Adrenal gland (tissue), 19 donors: ENCODE measurements at places on chromosomes 1 and 21. TPM values are rescaled to one million over a fixed set of nuclear protein-coding genes. Genes with fewer than 3 reads are reported as not detected.

- H3K27me3 ChIP-seq: no peaks in the 10 kb centered on the region
- no peak for DNase-seq
- H3K4me1 ChIP-seq: no peaks in the 10 kb centered on the region
- H3K4me3 ChIP-seq: no peak overlapping the region
- H3K27ac ChIP-seq: no peak overlapping the region
Measured at GRCh38 chr1:194813096-194813495, 1626.7 kb upstream of the B3GALT2 start.

- no peak overlapping the region for H3K27ac ChIP-seq
- H3K27me3 ChIP-seq: peaks cover 7% of the 10 kb centered on the region
- H3K36me3 ChIP-seq: no peaks in the 10 kb centered on the region
- DNase-seq: no peak
- H3K4me3 ChIP-seq: no peak overlapping the region
Measured at GRCh38 chr1:115790356-115790755, 21.8 kb upstream of the CASQ2 start.

The GPR153 gene
- total RNA-seq: 1.9 TPM

The SAMD13 gene
- 2.3 TPM for total RNA-seq

GRCh38 chr1:45679123-45679522 lies 7.2 kb downstream of the GPBP1L1 start:
- no peak overlapping the region for H3K27ac ChIP-seq
- H3K4me3 ChIP-seq: no peak overlapping the region
- peak; percentile 54 for DNase-seq
- H3K36me3 ChIP-seq: no peaks in the 10 kb centered on the region
- peaks cover 74% of the 10 kb centered on the region for H3K4me1 ChIP-seq
- H3K27me3 ChIP-seq: no peaks in the 10 kb centered on the region

The FAM3B gene
- total RNA-seq: not detected

The CHIA gene
- total RNA-seq: not detected

DNA sequence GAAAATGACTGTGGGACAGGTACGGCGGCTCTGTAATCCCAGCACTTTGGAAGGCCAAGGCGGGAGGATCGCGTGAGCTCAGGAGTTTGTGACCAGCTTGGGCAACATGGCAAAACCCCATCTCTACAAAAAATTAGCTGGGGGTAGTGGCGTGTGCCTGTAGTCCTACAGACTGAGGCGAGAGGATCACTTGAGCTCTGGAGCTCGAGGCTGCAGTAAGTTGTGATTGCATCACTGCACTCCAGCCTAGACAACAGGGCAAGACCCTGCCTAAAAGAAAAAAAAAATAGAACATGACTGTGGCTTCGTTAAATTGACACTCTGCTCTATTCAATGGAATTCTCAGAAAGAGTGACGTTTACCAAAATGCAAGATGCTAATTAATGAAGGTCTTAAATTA lies 3.9 kb upstream of the DBT start:
- no peak overlapping the region for H3K4me3 ChIP-seq
- DNase-seq: no peak
- H3K4me1 ChIP-seq: peaks cover 5% of the 10 kb centered on the region
- H3K27ac ChIP-seq: no peak overlapping the region
- H3K27me3 ChIP-seq: peaks cover 4% of the 10 kb centered on the region

DNA sequence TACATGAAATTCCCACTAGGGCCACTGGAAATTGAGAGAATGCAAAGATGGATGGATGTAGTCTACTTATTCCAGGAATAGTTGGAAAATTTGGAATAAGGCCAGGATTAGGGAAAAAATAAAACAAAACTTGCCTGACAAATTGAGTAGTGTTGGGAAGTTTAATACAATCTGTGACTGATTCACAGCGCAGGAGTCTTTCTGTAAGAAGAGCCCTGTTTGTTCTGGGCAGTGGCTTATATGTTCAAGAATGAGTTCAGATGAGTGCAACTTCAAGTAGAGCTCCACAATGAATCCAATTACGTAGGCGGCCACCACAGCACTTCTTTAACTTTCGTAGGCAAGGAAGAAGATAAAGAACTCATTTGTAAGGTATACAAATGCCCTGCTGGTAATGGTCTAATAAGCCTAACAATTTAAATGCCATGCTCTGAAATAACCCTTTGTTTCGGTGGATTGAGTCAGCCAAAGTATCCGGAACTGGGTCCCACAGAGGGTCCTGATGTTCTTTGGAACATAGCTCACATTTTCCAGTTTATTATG lies 47.1 kb upstream of the KCNE1 start:
- no peaks in the 10 kb centered on the region for H3K27me3 ChIP-seq
- no peaks in the 10 kb centered on the region for H3K4me1 ChIP-seq
- H3K27ac ChIP-seq: no peak overlapping the region
- H3K36me3 ChIP-seq: no peaks in the 10 kb centered on the region
- H3K4me3 ChIP-seq: no peak overlapping the region

The CNIH3 gene
- total RNA-seq: 0.78 TPM

The AMY2A gene
- total RNA-seq: not detected

DNA sequence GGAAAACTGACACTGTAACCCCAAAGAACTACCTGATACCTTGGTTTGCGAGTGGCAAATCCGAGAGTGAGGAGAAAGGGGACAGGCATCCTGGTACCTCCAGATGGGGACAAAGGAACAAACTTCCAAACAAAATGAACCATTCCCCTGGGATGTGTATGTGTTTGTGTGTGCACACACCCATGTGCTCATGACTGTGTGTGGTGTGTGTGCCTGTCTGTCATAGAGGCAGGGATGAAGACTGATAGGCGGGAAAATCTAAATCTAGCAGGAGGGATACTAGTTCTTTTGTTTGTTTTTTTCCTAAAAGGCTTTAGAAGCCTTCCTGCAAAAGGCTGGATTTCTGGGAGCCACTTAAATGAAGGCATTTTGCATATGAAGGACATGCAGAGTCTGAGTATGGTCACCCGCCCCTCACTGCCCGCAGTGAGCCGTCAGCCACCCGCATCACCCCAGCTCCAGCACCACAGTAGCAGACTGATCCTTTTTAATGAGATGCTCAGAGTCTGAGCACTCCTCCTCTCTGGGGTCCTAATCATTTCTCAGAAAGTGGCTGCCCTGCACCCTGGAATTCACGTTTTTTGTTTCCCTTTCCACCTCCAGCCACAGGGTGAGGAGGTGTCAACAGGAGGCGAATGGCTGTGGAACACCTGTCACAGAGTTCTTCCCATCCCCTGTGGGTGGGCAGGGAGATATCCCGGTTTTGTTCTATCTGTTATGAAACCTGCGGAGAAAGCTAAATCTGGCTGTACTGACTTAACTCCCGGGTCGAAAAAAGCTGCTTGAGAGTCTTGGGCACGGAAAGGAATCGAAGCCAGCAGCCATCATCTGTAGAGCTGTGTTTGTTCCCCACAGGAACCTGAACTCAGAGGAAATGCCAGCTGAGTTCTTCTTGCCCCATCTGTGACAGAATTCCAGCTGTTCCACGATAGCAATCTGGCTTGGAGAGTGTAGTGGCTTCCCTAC lies 34.9 kb downstream of the UTP25 start:
- no peaks in the 10 kb centered on the region for H3K4me1 ChIP-seq
- H3K4me3 ChIP-seq: no peak overlapping the region
- H3K27ac ChIP-seq: no peak overlapping the region

DNA sequence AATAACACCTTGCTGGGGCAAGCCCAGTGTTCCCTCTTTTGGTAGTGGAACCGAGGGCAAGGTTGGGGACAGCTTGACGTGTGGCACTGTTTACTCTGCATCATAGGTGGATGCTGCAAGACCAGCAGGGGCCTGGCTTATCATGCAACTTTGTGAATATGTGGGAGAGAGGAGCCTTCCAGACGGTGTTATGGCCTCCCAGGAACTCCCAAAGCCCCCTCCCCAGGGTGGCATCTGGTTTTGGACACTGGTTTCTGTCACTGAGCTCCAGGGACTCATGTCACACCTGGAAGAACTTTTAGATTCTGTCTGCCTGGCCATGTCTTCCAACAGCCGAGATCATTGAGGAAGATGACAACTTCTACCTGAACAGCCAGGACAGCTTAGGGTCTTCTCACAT lies 1.4 kb upstream of the TLR5 start:
- H3K27ac ChIP-seq: no peak overlapping the region
- H3K27me3 ChIP-seq: no peaks in the 10 kb centered on the region
- no peak for DNase-seq
- H3K36me3 ChIP-seq: no peaks in the 10 kb centered on the region

GRCh38 chr1:55445416-55445815 lies 230.3 kb upstream of the USP24 start:
- H3K4me1 ChIP-seq: peaks cover 7% of the 10 kb centered on the region
- no peaks in the 10 kb centered on the region for H3K36me3 ChIP-seq
- H3K27ac ChIP-seq: no peak overlapping the region
- H3K4me3 ChIP-seq: no peak overlapping the region
- H3K27me3 ChIP-seq: no peaks in the 10 kb centered on the region
